Activated CD4-positive, CD25-positive, alpha-beta regulatory T cell (primary cell): ENCODE measurements at places on chromosomes 2 and 18.

GRCh38 chr2:166126007-166126639 lies 1.7 kb downstream of the SCN1A start:
- no peak for DNase-seq

DNA sequence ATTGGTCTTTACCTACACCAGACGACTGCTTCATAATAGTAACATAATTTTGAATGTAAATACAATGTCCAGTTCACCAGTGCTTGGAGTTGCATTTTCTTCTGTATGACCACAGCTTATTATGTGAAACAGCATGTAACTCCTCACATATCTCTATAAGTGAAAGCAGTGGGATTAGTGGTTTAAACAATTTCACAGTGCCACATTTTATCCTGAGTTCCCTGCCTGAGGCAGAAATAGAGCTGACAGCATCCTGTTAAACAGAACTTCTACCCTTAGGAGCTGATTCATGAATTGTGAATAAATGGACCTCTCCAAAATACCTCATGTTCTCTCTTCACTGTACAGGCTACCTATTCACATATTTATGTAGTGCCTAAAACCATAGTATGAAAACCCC lies 542.3 kb upstream of the VWC2L start:
- no peak for DNase-seq

- no peak for DNase-seq
Measured at GRCh38 chr2:54504866-54505265, 48.7 kb downstream of the SPTBN1 start.

GRCh38 chr2:98474979-98475632 lies 30.4 kb downstream of the INPP4A start:
- DNase-seq: no peak

GRCh38 chr2:115160531-115161080 lies 718.2 kb downstream of the DPP10 start:
- no peak for DNase-seq

GRCh38 chr2:47003641-47004427 lies 88.2 kb upstream of the MCFD2 start:
- no peak for DNase-seq

- DNase-seq: no peak
Measured at GRCh38 chr2:30894498-30895119, 87.4 kb upstream of the CAPN13 start.

- DNase-seq: no peak
Measured at GRCh38 chr2:105873281-105873680, 128.6 kb downstream of the NCK2 start.

- DNase-seq: no peak
Measured at GRCh38 chr18:3547891-3548615, 98.1 kb downstream of the TGIF1 start.

- no peak for DNase-seq
Measured at GRCh38 chr2:14720739-14721138, 88.2 kb downstream of the LRATD1 start.

DNA sequence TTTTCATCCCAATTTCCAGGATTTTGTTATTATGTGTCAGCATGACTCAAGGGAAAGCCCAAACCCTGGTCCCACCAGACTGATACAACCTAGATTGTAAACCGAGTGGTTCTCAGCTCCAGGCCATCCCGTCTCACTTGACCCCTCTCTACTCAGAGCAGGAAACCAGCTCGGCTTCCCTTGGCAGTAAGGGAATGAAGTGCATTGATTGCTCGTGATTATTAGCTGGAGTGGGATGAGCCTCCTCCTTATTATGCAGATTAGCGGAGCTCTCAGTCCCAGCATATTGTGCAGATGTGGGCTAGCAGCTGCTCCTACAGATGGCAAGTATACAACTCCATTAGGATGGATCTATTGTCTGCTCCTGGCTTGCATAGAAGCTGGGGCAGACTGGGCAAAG lies 167.6 kb downstream of the LNPK start:
- DNase-seq: no peak

- no peak for DNase-seq
Measured at GRCh38 chr2:230077851-230078547, 9.3 kb upstream of the SLC16A14 start.

GRCh38 chr2:96152304-96153161 lies 7.3 kb upstream of the DUSP2 start:
- DNase-seq: no peak

- DNase-seq: no peak
Measured at GRCh38 chr2:105129722-105130232, 91.9 kb downstream of the MRPS9 start.

- DNase-seq: no peak
Measured at GRCh38 chr2:172293952-172294351, 133.4 kb upstream of the ITGA6 start.

- no peak for DNase-seq
Measured at GRCh38 chr2:64400733-64401528, 53.0 kb upstream of the LGALSL start.

- DNase-seq: no peak
Measured at GRCh38 chr2:163757814-163758213, 22.0 kb upstream of the FIGN start.

DNA sequence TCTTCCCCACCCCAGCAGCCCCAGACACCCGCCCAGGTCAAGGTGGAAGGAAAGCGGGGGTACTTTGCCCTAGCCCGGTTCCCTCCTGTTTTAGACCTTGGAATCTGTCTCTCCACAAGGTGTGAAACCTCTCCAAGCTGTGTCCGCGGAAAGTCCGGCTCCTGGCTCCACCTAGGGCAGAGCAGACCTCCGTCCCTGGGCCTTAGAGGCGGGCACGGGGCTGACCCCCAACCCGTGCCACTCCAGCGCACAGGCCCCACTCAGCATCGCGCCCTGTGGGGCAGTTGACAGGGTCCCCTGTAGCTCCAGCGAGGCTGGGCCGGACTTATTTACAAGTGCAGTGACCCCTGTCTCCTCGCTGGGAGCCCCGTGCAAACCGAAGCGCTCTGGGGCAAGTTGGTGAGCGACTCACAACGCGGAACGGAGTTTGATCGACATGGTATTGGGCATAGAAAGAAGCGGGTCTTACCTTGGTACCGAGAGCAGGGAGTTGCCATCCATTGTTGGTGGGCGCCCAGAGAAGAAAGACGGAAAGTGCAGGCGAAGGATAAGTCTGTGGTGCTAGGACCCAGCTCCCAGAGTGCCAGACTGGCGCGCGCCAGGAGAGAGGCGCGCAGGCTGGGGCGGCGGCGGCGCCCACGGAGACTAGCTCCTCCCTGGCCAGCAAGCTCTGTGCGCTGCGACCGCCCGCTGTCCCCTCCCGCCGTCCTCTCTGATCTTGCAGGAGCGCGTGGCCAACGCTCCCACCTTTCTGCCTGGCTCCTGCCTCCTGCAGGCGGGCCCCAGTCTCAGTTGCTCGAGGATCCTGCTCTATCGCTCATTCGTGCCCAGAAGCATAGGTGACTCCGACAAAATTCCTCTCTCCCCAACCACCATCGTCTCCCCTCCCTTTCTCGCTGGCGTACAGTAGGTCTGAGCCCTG lies at the start of gene SPHKAP:
Gene SPHKAP (minus strand): TSS at position 590 of the 922 bp plus-strand sequence. CDS start 89 bp downstream, at position 501.
- no peak for DNase-seq

GRCh38 chr18:59238385-59238784 lies 18.4 kb downstream of the GRP start:
- no peak for DNase-seq

DNA sequence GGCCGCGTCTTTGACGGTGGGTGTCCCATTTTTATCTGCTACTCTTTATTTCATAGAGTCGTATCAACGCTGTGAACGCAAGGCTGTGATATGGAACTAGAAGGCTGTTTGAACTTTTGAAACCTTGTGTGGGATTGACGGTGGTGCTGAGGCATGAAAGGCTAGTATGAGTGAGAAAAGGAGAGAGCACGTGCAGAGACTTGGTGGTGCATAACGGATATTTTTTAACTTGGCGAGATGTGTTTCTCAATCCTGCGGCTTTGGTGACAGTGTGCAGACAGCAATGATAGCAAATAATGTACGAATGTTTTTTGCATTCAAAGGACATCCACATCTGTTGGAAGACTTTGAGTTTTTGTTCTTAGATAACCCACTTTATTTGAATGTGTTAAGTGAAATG lies 6.2 kb downstream of the HES6 start:
- DNase-seq: no peak

GRCh38 chr2:238699307-238700116 lies 148.4 kb upstream of the TWIST2 start:
- no peak for DNase-seq

GRCh38 chr18:2338601-2339000 lies 232.7 kb downstream of the METTL4 start:
- DNase-seq: no peak

DNA sequence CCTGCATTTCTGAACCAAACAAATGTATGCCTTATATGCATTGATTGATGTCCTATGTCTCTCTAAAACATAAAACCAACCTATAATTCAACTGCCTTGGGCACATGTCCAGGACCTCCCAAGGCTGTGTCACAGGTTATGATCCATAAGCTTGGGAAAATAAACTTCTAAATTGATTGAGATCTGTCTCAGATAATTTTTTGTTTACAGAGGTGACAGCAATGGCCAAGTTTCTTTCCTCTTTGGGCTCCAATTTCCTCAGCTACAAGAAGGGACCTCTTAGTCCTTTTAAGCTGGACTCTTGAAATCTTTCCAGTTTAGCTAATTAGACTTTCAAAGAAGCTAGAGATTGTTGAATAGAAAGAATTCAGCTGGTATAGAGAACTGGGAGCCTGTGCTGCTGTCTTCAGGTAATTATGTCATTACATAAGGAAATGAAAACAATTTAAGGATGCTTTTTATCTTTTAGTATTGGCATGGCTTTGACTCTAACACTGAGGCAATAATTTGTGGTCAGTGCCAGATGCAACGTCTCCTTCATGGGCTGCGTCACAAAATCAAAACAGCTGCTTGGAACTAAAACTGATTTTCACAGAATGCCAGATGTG lies 412.1 kb upstream of the TRIB2 start:
- no peak for DNase-seq

DNA sequence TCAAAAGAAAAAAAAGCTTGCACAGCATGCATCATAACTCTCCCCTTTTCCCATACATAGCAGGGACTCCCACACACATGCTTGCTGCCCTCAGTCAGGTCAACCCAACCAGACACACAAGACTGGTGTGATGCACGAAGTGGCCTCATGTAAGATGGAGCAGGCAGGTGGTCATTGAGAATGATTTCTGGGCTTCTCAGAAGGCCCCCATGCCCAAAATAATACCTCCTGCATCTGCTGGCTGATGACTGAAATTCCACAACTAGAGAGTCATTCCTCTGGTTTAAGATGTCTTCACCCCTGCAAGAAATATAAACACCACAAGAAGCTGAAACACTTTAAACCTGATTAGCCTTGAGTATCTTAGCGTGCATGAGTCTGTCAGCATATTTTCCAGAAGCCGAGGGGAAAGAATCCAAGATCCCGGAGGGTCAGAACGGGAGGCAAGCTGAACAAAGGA lies 131.1 kb downstream of the AFF3 start:
- DNase-seq: no peak

DNA sequence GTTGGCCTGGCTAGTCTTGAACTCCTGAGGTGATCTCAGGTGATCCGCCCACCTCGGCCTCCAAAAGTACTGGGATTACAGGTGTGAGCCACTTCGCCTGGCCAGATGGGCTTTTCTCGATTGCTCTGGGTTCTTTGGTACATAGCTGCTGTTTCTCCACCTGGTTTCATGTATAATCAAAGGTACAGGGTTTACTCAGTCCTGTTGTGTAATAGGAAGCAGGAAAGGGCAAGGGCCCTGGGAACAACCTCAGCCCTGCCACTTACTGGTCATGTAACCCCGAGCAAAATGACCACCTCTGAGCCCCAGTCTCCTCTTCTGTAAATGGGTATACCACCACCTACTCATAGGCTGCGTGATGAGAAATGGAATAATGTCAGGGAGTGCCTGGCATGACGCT lies 34.0 kb downstream of the RMC1 start:
- no peak for DNase-seq

- DNase-seq: no peak
Measured at GRCh38 chr2:42933824-42934254, 141.5 kb upstream of the HAAO start.

- no peak for DNase-seq
Measured at GRCh38 chr18:54710074-54710899, 118.0 kb upstream of the RAB27B start.

GRCh38 chr2:8169443-8169842 lies 512.4 kb upstream of the ID2 start:
- DNase-seq: no peak

- DNase-seq: no peak
Measured at GRCh38 chr2:2564300-2565078, 233.4 kb upstream of the MYT1L start.

- no peak for DNase-seq
Measured at GRCh38 chr2:66890166-66890742, 455.3 kb downstream of the MEIS1 start.

GRCh38 chr2:794554-795241 lies 117.5 kb upstream of the TMEM18 start:
- no peak for DNase-seq

DNA sequence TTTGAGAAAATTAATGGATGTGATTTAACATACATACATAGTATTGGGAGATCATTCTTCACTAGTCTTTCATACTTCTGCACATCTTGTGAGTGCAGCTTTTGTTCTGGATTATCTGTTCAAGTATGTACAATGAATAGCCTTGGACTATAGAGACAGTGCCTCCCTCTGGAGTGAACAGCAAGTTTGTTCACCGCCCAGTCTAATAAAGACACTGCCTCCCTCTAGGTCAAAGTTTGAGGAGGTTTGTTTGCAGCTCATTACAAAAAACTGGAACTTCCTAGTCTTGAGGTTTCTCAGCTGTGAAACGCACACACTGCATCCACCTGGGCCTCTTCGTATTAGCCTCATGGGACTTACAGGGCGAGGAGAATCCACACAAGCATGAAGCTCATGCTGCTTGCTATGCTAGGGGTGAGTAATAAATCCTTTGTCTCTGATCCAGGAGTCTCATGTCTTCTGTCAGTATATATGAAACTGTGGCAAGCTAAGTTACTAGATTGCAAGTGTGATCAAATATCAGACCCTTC lies 26.0 kb upstream of the LAPTM4A start:
- DNase-seq: no peak

DNA sequence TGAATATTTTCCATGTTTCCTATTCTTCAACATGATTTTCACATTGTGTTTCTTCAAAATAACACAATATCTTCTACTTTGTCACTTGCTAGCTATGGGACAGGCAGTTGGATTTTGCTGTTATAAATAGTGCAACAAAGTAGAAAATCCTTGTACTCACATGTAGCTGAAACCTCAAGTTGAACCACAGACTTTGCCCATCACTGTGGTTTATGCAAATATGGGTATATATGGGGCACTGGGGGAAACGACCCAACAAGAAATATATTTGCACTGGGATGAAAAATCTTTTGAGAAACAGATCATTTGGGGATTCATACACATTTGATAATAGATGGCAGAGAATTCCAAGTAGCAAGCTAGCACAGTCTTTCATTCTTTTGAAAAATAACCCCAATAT lies 486.3 kb upstream of the MAP2 start:
- DNase-seq: no peak

DNA sequence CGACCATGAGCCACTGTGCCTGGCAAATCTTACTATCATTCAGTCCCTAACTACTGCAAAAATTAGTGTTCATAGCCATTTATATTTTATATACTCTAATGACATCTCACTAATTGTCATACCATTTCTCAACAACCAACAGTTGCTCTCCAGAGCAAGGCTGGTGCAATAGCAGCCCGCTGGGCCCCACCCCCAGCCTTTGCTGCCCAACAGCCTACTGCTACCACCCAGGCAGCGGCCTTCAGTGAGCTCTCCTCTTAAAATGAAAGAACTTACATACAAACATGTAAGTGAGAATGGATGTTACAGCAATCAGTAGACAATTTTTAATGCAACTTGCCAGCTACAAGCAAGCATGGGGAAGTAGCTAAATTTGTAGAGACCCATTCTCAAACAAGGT lies 90.5 kb downstream of the HNRNPLL start:
- DNase-seq: no peak

- DNase-seq: no peak
Measured at GRCh38 chr2:179022685-179023084, 27.3 kb downstream of the CCDC141 start.
